ENCODE measurements at places on chromosomes 12 and 14.

- no peak for DNase-seq
Observed at GRCh38 chr14:69559581-69560011, 15.1 kb downstream of the CCDC177 start.

DNA sequence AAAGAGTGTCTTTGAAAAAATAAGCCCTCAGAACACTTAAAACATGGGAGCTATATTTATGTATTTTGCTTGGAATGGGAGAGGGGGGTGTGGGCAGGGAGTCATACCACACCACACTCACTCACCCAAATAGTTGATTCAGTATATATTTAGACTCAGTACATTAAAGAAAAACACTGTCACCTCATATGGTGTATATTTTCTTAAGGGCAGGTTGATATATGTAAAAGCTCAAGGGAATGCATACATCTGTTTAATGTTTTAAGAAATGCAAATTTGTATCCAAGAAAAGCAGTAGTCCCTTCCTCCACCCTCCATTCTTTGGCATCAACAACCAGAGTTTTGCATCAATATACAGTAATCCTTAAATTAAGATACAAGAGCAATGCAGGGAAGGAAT lies 1.4 kb downstream of the NFYB start:
- peak; percentile 19 for DNase-seq

DNA sequence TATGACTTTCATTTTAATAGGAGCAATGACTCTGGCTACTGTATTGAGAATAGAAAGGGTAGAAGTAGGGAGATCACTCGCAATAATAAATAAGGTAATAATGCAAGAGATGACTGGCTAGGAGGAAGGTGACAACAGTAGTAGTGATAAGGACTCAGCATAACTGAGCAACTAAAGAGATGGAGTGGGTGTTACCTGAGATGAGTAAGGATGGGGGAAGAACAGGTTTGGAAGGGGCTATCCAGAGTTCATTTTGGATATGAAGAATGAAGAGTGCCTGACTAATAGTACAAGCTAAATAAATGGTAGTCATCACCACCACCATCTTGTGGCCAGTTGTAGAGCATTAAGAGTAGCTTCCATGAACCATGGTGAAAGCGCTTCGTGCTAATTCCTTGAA lies 101.1 kb downstream of the RPS6KA5 start:
- DNase-seq: no peak

GRCh38 chr12:573232-573631 lies 90.0 kb downstream of the NINJ2 start:
- DNase-seq: no peak

DNA sequence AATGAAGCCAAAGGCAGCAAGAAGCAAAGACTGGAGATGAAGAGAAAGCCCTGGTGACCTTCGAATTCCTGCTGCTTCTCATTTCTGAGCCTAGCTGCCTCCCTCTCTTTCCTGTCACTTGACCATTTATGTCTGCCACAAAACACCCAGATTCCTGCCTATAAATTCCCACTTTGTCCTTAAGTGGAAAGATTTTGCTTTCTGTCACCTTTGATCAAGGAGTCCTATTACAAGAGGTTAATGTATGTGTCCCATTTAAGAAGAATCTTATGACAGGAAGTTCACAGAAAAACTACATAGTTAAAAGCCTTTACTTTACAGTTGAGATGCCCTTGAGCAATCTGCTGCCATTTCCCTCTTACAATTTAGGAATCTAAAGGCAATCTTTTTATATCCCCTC lies 155.7 kb downstream of the GALC start:
- DNase-seq: no peak

DNA sequence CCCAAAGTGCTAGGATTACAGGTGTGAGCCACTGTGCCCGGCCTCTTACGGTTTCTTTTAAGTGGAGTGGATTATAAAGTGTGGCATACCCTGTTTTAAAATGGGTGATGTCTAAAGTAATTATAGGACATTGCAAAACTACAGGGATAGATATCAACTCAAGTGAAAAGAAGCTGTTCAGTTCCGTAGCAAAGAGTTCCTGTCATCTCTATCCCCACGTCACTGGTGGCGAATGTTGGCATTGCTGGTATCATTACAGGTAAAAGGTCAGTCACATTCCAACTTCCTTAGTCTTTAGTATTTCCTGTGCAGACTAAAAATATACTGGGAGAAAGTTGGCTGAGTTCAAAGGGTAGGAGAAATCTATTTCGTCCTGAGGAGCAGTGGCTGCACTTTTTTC lies 95.6 kb upstream of the SLC38A2 start:
- no peak for DNase-seq

GRCh38 chr12:10392394-10392930 lies 2.6 kb upstream of the KLRK1 start:
- peak; percentile 90 for DNase-seq

GRCh38 chr12:47739979-47740378 lies 14.7 kb upstream of the ENDOU start:
- peak; percentile 70 for DNase-seq

- peak; percentile 80 for DNase-seq
Observed at GRCh38 chr12:48977290-48978281, 536 bp upstream of the WNT1 start.

DNA sequence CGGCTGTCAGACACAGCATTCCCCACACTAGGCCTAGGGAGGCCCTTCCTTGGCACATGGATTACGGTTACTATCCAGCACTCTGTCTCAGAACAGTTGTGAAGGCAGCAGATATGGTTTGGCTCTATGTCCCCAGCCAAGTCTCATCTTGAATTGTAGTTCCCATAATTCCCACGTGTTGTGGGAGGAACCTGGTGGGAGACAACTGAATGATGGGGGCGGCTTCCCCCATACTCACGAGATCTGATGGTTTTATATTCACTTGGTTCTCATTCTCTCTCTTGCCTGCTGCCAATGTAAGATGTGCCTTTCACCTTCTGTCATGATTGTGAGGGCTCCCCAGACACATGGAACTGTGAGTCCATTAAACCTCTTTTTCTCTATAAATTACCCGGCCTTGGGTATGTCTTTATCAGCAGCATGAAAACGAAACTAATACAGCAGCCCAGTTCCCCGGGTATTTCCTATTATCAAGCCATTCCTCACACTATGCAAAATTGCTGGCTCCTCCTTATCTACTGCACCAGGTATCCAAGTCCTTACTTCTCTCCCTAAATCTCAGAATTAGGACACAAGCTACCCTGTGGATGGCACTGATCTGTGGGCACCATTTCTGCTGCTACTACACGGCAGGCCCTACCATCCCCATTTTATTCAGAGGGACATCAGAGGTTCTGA lies 33.3 kb downstream of the NT5DC3 start:
- peak; percentile 61 for DNase-seq

DNA sequence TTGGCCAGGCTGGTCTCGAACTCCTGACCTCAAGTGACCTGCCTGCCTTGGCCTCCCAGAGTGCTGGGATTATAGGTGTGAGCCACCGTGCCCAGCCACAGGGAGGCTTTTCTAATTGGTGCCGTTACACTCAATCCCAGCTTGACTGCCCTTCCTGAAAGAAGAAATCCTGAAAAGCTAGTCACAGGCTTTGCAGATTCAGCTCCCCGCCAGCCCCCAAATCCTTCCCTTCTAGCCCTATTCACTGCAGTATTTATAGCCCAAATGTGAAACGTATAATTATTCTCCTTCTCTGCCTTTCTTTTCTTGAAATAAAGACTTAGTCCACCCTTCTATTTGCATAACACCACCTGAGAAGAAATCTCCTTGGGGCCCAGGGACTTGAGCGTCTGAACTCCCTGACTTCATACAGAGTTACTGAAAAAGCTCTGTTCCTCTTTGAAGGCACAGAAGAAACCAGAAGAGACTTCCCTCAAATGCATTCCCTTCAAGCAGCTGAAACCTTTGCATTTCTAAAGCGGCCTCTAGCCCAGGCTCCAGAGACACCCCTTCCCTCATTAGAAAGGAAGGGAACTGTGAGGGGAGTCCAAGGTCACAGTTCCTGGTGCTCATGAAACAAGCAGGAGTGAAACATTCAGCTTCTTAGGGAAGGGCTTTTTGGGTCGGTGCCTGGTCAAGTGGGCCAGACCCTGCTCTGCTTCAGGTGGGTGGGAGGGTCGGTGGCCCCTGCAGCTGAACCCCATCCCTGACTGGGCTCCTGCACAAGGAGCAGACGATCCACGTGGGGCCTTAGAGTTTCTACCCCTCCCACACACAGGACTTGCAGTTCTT lies 42.3 kb upstream of the BATF start:
- no peak for DNase-seq

DNA sequence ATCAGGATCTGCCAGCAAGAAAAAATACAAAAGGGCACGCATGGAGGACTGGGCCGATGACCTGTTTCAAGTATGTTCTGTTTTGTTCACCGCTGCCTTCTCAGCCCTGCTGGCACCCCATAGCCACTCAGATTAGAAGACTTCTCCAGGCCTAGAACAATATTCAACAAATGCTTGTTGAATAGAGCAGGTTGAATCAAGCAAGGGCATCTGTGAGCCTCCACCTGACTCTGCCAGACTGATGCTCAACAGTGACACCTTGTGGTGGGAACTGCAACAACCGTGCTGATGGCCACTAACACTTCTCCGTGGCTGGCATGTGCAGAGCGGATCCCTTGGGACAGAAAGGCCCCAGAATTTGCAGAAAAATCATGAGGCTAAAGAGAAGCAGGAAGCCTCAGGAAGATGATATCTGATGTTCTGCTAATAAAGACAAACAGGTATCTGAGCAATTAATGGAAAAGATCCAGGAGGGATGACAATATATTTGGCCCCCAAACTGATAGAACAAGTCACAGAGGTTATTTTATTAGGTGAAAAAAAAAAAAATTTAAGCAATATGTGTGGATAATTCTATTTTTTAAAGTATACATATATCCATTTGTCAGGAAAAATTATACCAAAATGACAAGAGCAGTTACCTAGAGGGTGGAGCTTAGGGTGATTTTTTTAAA lies 114.3 kb downstream of the KSR2 start:
- DNase-seq: peak; percentile 73

GRCh38 chr14:95408731-95409476 lies 89.2 kb upstream of the CLMN start:
- no peak for DNase-seq

DNA sequence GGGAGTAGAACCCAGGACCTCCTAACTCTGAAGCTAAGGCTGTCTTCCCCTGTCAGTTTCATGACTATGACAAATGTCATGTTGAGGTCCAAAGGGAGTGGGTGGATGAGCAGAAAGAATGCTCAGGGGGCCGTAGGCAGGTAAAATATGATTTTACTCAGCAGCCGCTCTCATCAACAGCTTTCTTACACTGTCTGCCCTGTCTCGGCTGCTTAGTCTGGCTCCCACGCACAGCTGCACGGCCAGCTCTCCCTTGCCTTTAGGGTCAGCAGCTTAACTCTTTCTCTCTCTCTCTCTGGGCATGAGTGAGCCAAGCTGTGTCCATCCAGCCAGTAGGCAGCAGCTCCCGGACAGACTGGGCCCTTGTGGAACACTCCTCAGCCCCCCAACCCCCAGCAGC lies 95.2 kb downstream of the GCH1 start:
- no peak for DNase-seq

GRCh38 chr12:131355361-131356245 lies 355.3 kb upstream of the SFSWAP start:
- DNase-seq: no peak

- no peak for DNase-seq
Observed at GRCh38 chr12:27564612-27565213, 40.7 kb downstream of the PPFIBP1 start.

- no peak for DNase-seq
Observed at GRCh38 chr12:30968211-30968610, 41.7 kb downstream of the TSPAN11 start.

GRCh38 chr14:105070760-105071137 lies 5.5 kb upstream of the GPR132 start:
- no peak for DNase-seq

DNA sequence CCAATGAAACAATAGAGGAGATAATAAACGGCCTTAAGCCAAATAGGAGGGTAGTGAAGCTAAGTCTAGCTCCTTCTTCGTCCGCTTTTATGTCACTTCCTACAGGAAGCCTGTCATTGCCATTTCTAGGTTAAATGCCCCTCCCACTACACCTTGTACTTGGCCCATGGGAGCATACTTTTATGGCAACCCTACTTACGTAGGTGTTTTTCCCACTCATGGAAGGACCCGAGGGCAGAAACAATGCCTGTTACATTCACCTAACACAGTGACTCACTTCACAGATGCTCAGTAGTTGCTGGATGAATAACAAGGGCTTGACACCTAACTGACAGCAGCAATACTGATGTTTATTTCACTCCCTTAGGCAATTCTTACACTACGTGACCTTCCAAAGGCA lies 44.5 kb downstream of the ALKBH1 start:
- no peak for DNase-seq

DNA sequence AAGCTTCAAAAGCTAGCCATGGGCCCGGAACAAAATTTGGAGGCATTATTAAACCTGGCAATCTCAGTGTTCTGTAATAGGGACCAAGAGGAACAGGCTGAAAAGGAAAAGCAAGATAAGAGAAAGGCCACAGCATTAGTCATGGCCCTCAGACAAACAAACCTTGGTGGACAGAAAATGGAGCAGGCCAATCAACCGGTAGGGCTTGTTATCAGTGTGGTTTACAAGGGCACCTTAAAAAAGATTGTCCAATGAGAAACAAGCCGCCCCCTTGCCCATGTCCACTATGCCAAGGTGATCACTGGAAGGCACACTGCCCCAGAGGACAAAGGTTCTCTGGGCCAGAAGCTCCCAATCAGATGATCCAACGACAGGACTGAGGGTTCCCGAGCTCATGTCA lies 653.9 kb upstream of the TMEM132C start:
- no peak for DNase-seq

DNA sequence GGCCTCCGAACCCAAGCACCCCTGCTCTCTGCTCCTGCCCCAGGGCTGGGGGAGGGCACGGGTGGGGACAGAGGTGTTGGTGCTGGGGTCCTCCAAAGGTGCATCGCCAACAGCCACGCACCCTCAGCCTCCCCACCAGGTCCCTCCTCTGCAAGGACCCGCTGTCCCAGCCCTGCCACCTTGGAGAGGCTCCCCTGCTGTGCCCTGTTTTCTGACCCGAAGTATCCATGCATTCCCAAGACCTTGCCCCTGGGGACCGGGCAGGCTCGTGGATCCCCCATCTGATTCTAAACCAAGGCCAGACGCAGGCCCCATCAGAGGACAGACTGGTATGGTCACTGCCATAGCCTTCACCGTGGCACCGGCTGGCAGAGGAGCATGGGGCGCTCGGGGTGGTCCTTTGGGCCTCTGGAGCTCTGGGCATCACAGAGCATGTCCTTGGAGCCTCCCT lies 22.7 kb upstream of the BEGAIN start:
- no peak for DNase-seq

DNA sequence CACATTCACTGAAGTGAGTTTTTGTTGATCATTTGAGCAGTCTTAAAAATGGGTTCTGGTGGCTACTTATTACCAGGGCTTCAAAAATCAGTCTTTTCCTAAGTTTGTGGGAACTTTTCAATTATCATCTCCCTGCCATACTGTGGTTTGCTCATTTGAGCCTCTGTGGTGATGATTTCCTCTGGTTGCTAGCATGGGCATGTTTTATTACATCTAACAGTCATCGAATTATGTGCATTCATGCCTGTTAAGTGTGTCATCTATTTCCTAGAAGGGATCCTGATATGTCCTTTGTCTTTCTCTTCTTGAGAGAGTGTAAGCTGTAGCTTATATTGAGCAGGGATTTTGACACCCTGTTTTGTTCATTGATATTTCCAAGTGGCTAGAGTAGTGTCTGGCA lies 116.8 kb downstream of the WIF1 start:
- DNase-seq: no peak

GRCh38 chr12:3040026-3040656 lies 37.0 kb upstream of the TSPAN9 start:
- DNase-seq: no peak

- DNase-seq: peak; percentile 98
Observed at GRCh38 chr14:49594347-49595091, 4.2 kb upstream of the LRR1 start.
